Thymus (tissue), 14 donors: ENCODE measurements at places on chromosomes 4 and X. TPM values are rescaled to one million over a fixed set of nuclear protein-coding genes. Genes with fewer than 3 reads are reported as not detected.

GRCh38 chr4:119657111-119657611 is 28.6 kb upstream of the PDE5A start:
- DNase-seq = no peak
- H3K4me1 ChIP-seq = no peaks in the 10 kb centered on the region
- no peak overlapping the region for H3K27ac ChIP-seq
- H3K27me3 ChIP-seq = no peaks in the 10 kb centered on the region

Gene SATL1
- total RNA-seq = 0.09 TPM

DNA sequence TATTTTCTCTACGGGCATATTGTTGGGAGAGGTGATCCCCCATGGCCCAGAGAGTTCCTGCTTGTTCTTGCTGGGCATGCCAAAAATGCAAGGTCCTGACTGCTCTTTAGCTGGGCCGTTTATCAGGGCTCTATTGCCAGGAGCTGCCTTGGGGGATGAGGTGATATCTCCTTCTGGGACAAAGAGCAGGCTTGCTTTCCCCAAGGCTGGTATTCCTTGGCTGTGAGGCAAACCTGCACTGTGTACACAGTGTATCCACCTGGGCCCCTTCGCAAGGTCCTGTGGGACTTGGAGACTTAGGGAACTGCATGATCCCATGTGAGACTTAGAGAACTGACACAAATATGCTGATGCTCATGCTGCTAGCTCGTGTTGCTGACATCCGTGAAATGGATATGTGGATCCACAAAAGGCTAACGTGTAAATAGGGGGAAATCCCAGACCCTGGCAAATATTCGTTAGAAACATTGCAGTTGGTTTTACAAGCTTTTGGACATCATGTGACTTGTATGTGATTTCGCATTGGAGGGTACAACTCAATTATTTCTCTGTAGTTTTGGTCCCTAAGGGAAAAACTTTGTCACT is 24.4 kb upstream of the ZFX start:
- H3K4me3 ChIP-seq = no peak overlapping the region
- H3K36me3 ChIP-seq = no peaks in the 10 kb centered on the region
- no peak for DNase-seq
- no peaks in the 10 kb centered on the region for H3K4me1 ChIP-seq

Gene KLB
- 0.05 TPM for total RNA-seq

GRCh38 chr4:125762537-125762936 is 447.8 kb downstream of the FAT4 start:
- no peaks in the 10 kb centered on the region for H3K4me1 ChIP-seq
- H3K27me3 ChIP-seq = no peaks in the 10 kb centered on the region
- no peak for DNase-seq
- no peaks in the 10 kb centered on the region for H3K36me3 ChIP-seq
- H3K27ac ChIP-seq = no peak overlapping the region

GRCh38 chr4:103204111-103204510 is 6.0 kb upstream of the CENPE start:
- H3K36me3 ChIP-seq = no peaks in the 10 kb centered on the region
- DNase-seq = no peak
- H3K4me1 ChIP-seq = no peaks in the 10 kb centered on the region
- no peaks in the 10 kb centered on the region for H3K27me3 ChIP-seq
- H3K27ac ChIP-seq = no peak overlapping the region
- no peak overlapping the region for H3K4me3 ChIP-seq

Gene ANKRD37
- 11.0 TPM for total RNA-seq

DNA sequence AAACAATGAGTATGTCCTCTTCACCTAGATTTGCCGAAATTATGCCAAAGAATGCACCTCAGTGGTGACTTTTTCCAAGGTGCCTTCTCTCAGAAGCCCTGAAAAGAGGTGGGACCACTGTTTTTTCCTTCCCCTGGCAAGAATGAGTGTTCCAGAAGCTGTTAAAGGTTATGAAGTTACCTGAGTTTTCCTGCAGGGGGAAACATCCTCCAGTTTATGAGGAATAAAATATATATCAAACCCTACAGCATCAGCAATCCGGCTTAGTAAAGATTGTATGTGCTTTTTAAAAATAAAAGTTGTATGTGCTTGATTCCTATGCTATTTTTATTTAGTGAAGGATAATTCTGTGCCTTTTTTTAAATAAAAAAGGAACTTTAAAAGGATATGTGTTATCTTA is 73.3 kb downstream of the RBM46 start:
- no peaks in the 10 kb centered on the region for H3K27me3 ChIP-seq
- no peak overlapping the region for H3K27ac ChIP-seq
- no peak for DNase-seq
- no peaks in the 10 kb centered on the region for H3K36me3 ChIP-seq
- H3K4me3 ChIP-seq = no peak overlapping the region

GRCh38 chr4:108297605-108298004 is 128.9 kb upstream of the LEF1 start:
- H3K36me3 ChIP-seq = no peaks in the 10 kb centered on the region
- H3K4me1 ChIP-seq = peaks cover 7% of the 10 kb centered on the region
- DNase-seq = no peak
- H3K4me3 ChIP-seq = no peak overlapping the region
- no peaks in the 10 kb centered on the region for H3K27me3 ChIP-seq
- H3K27ac ChIP-seq = no peak overlapping the region

Gene MAGEA4
- not detected for total RNA-seq

Gene CLIC2
- 17.5 TPM for total RNA-seq

GRCh38 chr4:55721651-55722050 is 85.6 kb upstream of the NMU start:
- DNase-seq = no peak
- H3K4me1 ChIP-seq = no peaks in the 10 kb centered on the region
- no peak overlapping the region for H3K27ac ChIP-seq
- H3K4me3 ChIP-seq = no peak overlapping the region
- H3K36me3 ChIP-seq = no peaks in the 10 kb centered on the region

- no peak for DNase-seq
- no peaks in the 10 kb centered on the region for H3K27me3 ChIP-seq
- no peaks in the 10 kb centered on the region for H3K4me1 ChIP-seq
- H3K36me3 ChIP-seq = no peaks in the 10 kb centered on the region
Observed at GRCh38 chr4:30929649-30930048, 209.5 kb downstream of the PCDH7 start.

DNA sequence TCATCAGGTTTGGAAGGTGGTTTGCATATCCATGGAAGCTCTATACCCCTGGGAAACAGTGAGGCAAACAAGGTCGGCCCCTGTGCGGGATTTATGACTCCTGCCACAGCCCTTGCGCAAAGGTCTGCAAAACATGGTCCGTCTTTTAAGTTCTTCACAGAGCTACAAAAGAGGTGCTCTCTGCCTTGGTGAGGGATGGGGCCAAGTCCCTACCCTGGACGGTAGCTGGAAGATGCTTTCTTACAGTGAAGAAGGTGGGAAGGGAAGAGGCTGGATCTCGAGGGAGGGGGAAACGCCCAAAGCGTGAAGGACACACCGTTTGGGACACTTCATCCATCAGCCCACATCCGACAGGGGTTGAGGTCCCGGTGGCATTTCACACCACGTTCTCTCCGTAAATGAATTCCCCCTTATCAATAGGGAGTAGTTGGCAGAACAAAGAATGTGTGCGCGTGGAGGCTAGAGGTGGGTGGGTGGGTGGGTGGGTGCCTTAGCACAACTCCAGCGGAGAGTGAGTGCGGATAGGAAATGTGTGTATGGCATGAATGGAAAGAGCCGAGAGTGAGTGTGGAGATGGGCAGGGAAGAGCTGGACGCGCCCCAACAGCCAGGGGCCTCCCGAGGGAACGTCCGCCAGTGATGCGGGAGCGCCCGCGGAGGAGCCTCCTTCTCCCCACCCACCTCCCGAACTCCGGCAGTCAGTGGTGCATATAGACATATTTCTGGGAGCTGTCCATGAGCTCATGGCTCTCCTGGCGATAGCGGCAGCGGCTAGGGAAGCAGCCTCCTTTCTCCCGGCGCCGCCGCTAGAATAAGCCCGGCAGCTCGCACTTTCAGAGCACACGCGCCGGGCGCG is 68.3 kb downstream of the LARP7 start:
- H3K36me3 ChIP-seq = no peaks in the 10 kb centered on the region
- H3K27ac ChIP-seq = no peak overlapping the region
- H3K4me3 ChIP-seq = peak overlapping the region; percentile 47
- no peaks in the 10 kb centered on the region for H3K4me1 ChIP-seq

Gene ADH1C
- total RNA-seq = 0.33 TPM

DNA sequence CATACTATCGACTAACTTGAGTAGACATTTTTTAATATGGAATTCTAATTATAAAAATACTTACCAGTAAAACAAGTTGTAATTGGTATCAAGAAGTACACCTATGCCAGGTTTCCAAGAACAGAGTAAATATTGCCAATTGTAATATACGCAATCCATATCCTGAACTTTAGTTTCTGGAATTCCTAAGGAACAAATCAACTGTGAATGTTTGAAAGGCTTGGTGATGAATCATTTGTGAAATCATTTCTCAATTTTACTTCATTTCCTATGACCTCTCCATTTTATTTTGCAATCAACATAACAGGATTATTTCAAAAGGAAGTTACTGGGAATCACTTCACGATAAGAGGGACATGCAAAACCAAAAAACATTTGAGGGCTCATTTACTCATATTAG is 3.7 kb downstream of the IL13RA2 start:
- no peak overlapping the region for H3K4me3 ChIP-seq
- H3K4me1 ChIP-seq = no peaks in the 10 kb centered on the region
- no peak overlapping the region for H3K27ac ChIP-seq
- no peaks in the 10 kb centered on the region for H3K36me3 ChIP-seq
- no peaks in the 10 kb centered on the region for H3K27me3 ChIP-seq
- no peak for DNase-seq

DNA sequence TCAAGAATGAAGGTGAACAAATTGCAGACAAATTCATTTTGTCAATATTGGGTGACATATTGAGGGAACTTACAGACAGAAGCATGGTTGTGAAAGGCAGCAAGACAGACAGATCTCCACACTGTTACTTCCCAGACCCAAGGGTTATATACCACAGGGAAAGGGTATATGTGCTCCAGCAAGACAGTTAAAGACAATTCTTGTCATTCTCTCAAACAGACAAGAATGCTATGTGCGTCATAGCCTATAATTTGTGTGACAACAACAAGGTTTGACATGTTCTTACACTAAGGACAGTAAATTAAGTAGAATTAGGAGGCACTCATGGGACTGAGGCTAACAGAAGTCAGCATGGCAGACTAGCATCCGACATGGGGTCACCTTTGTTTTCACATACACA is 214.3 kb downstream of the INPP4B start:
- H3K27ac ChIP-seq = no peak overlapping the region
- H3K27me3 ChIP-seq = no peaks in the 10 kb centered on the region
- DNase-seq = no peak

- H3K27ac ChIP-seq = no peak overlapping the region
- no peaks in the 10 kb centered on the region for H3K27me3 ChIP-seq
- H3K4me3 ChIP-seq = no peak overlapping the region
- no peaks in the 10 kb centered on the region for H3K36me3 ChIP-seq
- no peaks in the 10 kb centered on the region for H3K4me1 ChIP-seq
Observed at GRCh38 chr4:183030309-183030708, 68.7 kb upstream of the WWC2 start.

Gene AVPR2
- total RNA-seq = 0.24 TPM

DNA sequence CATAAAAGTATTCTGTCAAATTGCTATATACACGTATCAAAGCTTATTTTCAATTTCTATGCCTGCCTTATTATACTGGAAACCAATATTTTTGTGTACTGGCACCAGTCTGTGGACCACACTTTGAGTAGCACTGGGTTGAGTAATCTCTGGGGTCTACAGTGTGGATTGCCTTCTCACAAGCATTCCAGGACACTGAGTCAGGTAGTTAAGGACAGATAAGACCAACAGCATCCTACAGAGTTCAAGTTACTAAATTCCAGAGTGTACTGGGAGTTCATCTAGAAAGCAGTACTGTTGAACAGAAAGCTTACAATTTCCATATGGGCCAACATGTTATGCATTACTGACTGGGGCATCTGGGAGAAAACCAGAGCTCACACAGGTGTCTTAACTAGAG is 61.8 kb downstream of the VMA21 start:
- DNase-seq = no peak
- no peaks in the 10 kb centered on the region for H3K27me3 ChIP-seq

DNA sequence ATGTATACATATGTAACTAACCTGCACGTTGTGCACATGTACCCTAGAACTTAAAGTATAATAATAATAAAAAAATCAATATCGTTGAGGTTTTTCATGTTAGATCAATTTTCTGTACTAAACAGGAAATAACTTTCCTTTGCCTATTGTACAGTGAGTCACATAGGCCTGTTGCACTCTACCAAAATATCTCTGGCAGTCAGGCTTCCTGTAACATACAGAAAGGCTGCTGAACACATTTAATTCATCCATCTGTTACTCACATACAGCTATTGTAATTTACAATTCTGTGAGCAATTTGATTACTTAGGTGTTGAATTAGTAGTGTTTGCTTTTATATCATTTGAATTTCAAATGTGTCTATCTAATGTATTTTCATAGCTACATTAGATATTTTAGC is 427.8 kb downstream of the TMA16 start:
- H3K27ac ChIP-seq = no peak overlapping the region
- H3K27me3 ChIP-seq = no peaks in the 10 kb centered on the region
- no peak overlapping the region for H3K4me3 ChIP-seq
- DNase-seq = no peak
- H3K36me3 ChIP-seq = no peaks in the 10 kb centered on the region

- no peak overlapping the region for H3K27ac ChIP-seq
- DNase-seq = no peak
- H3K4me1 ChIP-seq = no peaks in the 10 kb centered on the region
- no peaks in the 10 kb centered on the region for H3K27me3 ChIP-seq
Observed at GRCh38 chrX:139194571-139195280, 335.8 kb upstream of the F9 start.

DNA sequence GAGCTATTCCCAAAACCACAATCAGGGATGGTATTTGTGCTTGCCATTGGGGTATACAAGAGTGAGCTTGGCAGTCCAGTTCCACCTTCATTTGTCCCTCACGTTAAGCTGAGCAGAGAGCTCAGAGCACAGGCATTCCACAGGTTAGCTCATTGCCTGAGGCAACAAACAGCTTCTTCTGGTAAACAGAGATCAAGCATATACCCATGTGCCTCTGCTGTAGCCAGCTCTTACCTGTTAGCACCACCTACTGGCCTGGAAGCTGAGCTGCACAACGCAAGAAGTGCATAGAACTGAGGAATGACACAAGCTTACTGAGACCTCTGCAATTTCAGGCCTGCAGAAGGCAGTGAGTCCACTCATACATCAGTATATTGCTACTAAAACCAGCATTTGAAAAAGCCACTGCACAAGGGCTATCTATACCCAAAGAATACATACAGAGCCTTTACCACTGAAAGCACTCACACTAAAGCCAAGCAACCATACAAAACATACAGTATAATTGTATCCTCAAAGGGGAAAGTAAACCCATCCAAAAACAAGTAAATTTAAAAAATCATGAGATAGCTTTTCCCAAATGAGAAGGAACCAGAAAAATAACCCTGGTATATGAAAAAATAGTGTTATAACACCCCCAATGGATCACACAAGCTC is 258.3 kb upstream of the GABRA2 start:
- H3K4me3 ChIP-seq = no peak overlapping the region
- H3K4me1 ChIP-seq = no peaks in the 10 kb centered on the region
- H3K27ac ChIP-seq = no peak overlapping the region
- DNase-seq = no peak
- no peaks in the 10 kb centered on the region for H3K27me3 ChIP-seq
- H3K36me3 ChIP-seq = no peaks in the 10 kb centered on the region

- no peaks in the 10 kb centered on the region for H3K36me3 ChIP-seq
- peaks cover 9% of the 10 kb centered on the region for H3K4me1 ChIP-seq
- H3K4me3 ChIP-seq = no peak overlapping the region
- no peak for DNase-seq
- H3K27me3 ChIP-seq = no peaks in the 10 kb centered on the region
- no peak overlapping the region for H3K27ac ChIP-seq
Observed at GRCh38 chr4:153725136-153725830, 34.5 kb downstream of the RNF175 start.
